ENCODE measurements at places on chromosomes 11 and 22. TPM values are rescaled to one million over a fixed set of nuclear protein-coding genes. Genes with fewer than 3 reads are reported as not detected.

The ANGPTL5 gene
- total RNA-seq, result not detected

The SYT12 gene
- total RNA-seq, result under 0.01 TPM

The KDM4E gene
- total RNA-seq, result not detected

The SLC43A1 gene
- total RNA-seq, result 11.0 TPM

The CARD10 gene
- total RNA-seq, result 55.6 TPM

The LRRC74B gene
- not detected for total RNA-seq

The SYT9 gene
- 0.77 TPM for total RNA-seq

The C11orf86 gene
- total RNA-seq, result not detected

The CNTF gene
- 1.2 TPM for total RNA-seq

The CSNK2A3 gene
- total RNA-seq, result 2.1 TPM

The MUC5AC gene
- total RNA-seq, result not detected

The KCNJ4 gene
- not detected for total RNA-seq

DNA sequence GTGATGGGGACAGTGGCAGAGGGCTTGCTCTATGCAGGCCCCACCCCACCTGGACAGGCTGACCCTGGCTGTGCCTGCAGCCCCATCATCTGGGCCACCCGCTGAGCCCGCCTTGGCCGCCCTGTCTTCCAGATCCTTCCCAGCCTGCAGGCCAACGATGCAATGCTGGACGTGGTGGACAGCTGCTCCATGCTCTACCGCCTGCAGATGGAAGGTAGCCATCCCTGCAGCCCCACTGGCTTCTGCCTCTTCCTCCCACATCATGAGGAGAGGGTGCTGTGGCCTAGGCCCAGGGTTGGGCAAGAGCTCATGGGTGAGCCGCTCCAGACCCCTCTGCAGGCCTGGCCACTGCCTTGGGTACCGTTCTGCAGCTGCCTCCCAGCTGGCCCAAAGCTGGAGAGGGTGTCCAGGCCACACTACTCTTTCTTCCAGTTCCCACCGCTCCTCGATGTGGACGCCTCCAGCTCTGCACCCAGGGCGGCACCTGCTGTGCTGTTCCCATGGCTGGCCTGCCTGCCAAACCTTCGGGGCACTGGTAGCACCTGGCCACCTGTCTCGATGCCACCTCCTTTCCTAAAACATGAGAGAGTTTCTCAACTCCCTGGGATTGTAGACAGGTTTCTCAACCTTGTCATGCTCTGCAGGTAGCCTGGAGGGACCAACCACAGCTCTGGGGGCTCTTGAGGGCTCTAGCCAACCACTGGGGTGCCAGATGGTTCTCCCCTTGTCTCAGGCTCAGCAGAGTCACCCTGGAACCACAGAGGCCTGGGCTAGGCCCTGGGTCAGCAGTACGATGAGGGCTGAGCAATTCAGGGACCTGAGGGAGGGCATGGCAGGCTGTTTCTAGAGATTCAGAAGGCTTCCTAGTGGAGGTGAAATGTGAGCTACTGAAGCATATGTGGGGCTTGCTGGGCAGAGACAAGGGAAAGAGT is 9.5 kb upstream of the GTSE1 start:
- DNase-seq, result no peak

GRCh38 chr11:97772705-97773104 is 1248.0 kb upstream of the CNTN5 start:
- no peak for DNase-seq

- peak; percentile 67 for DNase-seq
Observed at GRCh38 chr11:130448416-130449309, at the start of gene ADAMTS15. ADAMTS15 (plus strand) TSS chr11:130448645; CDS start chr11:130448974, 329 bp downstream.

- DNase-seq, result no peak
Observed at GRCh38 chr11:72224564-72225410, at the start of gene INPPL1. INPPL1 (plus strand) TSS chr11:72224767; CDS start chr11:72224985, 218 bp downstream.

DNA sequence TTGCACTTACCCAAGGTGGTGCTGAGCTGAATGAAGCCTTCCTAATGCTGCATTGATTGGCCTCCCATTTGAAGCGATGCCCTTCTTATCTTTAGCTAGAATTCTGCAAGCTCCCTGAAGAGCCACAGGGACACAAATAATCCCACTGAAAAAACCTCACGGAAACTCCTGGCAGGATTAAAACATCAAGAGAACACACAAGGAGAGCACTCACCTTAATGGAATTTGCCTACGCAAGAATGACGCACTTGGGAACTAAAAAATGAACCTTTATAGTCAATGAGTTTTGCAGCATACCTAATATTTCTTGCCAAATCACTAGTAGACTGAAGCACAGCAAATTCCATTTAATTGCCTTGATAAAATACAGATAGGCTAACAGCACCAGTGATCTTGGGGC is 232.8 kb upstream of the UBASH3B start:
- DNase-seq, result no peak

GRCh38 chr11:76239483-76240160 is 33.3 kb upstream of the WNT11 start:
- no peak for DNase-seq

GRCh38 chr11:95716266-95716665 is 73.3 kb downstream of the FAM76B start:
- no peak for DNase-seq

DNA sequence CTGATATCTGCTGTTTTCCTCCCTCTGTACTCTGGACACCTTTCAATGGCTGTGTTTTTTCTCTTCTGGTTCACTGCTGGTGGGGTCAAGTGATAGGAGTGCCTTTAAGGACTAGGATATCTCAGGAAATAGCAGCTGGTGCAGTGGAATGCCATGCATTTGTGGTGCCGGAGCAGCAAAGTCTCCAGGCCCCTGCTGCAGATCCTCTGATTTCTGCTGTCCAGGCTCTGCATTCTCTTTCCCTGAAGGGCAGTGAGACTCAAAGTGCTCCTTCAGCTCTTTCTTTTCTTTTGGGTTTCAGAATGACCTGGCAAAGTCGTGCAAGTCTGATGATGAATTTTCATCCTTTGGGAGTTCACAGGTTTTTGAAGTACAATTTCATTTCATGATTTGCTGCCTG is 774.3 kb downstream of the FAM181B start:
- no peak for DNase-seq

DNA sequence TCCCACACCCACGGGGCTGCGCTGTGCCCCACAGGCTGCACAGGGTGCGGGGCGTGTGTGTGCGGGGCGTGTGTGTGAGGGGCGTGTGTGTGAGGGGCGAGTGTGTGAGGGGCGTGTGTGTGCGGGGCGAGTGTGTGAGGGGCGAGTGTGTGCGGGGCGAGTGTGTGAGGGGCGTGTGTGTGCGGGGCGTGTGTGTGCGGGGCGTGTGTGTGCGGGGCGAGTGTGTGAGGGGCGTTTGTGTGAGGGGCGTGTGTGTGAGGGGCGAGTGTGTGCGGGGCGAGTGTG is 86.7 kb downstream of the WNT7B start:
- no peak for DNase-seq

DNA sequence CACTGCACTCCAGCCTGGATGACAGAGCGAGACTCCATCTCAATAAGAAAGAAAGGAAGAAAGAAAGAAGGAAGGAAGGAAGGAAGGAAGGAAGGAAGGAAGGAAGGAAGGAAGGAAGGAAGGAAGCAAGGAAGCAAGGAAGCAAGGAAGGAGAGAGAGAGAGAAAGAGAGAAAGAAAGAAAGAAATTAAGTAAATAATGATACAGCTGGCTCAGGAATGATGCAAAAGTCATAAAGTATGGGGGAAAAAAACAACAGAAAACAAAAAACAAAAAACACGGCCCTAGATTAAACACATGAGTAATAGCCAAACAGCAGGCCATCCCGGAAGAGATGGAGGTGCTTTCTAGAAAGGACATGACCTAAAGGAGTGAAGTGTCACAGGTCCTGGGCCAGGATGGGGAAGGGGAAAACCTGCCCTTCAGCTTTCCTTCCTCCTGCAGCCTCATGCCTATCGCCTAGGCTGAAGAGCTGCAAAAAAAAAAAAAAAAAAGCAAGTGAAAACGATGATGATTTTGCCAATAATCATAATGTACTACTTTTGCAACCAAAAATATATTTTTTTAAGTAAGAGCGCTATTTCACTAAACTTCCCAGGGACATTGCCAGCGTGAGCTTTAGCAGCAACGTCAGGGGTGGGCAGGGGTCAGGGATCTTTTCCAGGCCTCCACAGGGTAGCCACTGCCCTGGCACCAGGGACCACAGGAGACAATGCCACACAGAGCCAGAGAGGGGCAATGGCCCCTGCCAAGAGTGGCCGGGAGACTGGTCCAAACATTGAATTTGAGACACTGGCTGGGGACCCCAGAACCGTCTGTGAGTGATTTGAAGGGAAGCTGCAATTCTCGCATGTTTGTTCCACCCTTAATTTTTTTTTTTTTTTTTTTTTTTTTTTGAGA is 28.2 kb upstream of the TMPRSS4 start:
- no peak for DNase-seq

DNA sequence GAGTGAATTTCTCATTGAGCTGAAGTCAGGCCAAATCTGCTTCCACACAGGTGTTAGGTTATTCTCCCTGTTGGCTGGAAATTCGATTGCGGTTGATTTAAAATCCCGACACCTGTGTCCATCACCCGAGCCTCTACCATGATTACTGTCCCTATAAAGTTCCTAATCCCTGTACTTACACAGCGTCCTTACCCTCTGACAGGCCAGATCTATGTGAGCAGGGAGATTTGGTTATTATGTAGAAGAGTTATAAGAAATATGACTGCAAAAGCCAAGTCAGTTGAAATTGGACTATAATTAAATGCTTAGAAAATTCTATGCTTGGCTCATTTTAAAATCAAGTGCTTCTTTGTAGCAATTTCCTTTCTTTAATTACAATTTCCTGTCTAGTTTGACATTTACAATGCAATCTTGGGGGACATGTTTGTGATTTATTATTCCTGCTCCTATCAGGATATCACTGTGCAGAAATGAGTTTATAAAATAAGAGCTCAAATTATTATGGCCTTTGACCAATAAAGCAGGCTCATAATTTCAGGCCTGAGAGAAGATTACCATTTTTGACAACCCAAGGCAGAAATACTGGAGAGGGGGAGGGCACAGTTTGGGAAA is 32.5 kb upstream of the LMO1 start:
- DNase-seq, result no peak

DNA sequence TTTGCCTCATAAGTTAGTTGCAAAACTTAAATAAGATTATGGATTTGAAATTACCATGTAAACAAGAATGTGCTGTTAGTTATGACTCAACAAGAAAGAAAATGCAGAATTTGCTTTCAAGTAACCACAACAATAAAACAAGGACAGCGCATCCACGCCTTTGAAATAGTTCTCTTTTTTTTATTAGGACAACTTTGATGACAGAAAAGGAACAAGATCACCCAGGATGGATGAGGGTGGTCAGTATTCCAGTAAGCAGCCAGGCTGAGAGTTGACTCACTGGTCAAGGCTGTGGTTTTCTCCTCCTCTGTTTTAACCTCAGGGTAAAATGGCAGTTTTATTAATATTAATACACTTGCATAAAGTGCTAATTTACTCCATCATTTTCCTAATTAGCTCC is 544.4 kb downstream of the OPCML start:
- no peak for DNase-seq

GRCh38 chr22:28597665-28598064 is 82.0 kb downstream of the TTC28 start:
- DNase-seq, result no peak

GRCh38 chr11:44632466-44633123 is 67.1 kb downstream of the CD82 start:
- DNase-seq, result peak; percentile 68

- peak; percentile 9 for DNase-seq
Observed at GRCh38 chr22:19066531-19067271, 55.5 kb downstream of the DGCR2 start.

- no peak for DNase-seq
Observed at GRCh38 chr22:21702700-21703683, 32.6 kb downstream of the YPEL1 start.

DNA sequence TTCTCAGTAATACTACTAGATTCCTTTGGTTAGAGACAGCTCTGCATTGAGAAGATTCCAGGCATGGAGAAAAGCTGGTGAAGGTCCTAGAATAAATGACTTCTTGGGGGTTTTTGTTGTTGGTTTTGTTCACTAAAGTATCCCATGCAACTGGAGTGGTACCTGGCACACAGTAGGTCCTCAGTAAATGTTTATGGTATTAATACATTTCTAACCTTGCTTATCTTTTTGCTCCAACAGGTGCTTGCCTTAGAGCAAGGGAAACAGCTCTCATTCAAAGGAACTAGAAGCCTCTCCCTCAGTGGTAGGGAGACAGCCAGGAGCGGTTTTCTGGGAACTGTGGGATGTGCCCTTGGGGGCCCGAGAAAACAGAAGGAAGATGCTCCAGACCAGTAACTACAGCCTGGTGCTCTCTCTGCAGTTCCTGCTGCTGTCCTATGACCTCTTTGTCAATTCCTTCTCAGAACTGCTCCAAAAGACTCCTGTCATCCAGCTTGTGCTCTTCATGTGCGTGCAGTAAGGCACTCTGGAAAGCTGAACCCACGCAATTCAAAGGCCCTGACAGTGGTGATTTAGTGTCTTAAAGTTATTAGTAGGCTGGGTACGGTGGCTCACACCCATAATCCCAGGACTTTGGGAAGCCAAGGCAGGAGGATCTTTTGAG is 2.0 kb downstream of the TMEM138 start:
- no peak for DNase-seq

DNA sequence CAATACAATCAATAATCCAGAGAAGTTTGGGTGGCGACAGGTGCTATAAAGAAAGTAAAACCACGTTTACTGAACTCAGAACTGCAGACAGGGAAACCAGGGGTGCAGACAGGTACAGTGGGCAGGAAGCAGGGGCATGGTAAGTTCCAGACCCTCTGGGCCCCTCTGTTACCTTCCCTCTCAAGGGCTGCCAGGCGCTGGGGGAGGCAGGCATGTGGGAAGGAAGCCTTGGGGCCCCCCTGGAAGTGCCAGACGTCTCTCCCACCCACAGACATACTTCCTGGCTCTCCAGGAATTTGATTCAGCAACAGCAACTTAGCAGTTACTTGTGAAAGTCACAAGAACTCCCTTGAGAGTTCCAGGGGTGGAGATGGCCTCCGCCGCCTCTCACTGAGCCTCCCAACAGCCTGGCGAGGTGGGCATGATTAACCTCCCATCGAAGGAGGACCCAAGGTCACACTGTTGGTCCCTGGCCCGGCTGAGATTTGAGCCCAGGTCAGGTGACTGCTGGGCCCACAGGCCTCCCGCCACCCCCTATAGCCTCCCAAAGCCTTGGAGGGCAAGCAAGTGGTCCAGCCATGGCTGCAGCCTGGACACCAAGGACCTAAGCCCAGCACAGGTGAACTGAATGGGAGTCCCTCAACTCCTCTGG is 14.1 kb upstream of the TSKU start:
- DNase-seq, result no peak

- DNase-seq, result no peak
Observed at GRCh38 chr22:19499880-19500242, 20.1 kb downstream of the CDC45 start.

DNA sequence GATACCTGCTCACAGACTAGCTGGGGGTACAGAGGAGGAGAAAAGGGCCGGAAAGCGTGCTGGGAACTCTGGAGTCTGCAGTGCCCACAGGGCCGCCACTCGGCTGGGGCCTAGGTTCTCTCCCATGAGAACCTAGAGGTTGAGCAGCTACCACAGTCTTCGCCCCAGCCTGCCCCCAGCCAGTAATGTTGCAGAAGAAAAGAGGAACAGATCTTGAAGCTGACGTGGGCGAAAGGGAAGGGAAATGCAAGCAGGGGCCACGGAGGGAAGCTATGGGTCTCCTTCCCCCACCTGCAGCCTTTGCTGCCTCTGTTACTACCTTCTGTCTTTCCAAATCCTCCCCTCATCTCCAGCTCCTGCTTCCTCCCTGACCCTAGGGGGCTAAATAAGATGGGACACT is 28.8 kb upstream of the P2RY2 start:
- DNase-seq, result no peak

- DNase-seq, result no peak
Observed at GRCh38 chr22:45413013-45413367, 409 bp downstream of the SMC1B start.

GRCh38 chr11:980438-981357 is 55.0 kb downstream of the AP2A2 start:
- no peak for DNase-seq

All from dermis microvascular lymphatic vessel endothelial cell (primary cell).